ENCODE measurements at places on chromosomes 6 and 20.
A peak's percentile ranks its signal among the peaks of the same experiment; 100 is the strongest.

GRCh38 chr6:54717849-54718455 is 128.6 kb upstream of the FAM83B start:
- DNase-seq = peak; percentile 5

DNA sequence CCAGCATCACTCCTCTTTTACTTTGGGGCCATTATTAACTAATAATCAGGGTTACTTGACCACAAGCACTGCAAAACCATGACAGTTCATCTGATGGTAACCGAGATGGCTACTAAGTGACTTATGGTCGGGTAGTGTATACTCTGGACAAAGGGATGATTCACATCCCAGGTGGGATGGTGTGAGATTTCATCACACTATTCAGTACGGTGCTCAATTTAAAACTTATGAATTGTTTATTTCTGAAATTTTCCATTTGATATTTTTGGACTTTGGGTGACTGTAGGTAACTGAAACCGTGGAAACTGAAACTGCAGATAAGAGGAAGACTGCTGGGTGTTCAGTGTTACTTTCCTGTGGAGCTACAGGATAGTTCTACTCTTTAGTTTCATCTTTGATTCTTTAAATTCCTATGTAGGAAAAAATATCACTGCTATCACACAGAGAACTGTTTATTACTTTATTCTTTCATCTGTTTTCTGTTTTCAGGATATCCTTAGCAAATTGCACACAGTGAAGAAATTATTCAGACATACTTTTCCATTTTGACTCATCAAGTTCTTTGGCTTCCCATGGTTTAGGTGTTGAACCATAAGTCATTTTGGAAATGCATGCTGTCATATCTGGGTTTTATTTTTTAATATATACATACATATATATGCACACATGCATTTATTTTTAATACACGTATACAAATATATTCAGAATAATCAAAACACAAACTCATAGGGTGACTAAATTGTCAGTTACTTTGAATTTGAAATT is 59.1 kb upstream of the C20orf144 start:
- no peak for DNase-seq

DNA sequence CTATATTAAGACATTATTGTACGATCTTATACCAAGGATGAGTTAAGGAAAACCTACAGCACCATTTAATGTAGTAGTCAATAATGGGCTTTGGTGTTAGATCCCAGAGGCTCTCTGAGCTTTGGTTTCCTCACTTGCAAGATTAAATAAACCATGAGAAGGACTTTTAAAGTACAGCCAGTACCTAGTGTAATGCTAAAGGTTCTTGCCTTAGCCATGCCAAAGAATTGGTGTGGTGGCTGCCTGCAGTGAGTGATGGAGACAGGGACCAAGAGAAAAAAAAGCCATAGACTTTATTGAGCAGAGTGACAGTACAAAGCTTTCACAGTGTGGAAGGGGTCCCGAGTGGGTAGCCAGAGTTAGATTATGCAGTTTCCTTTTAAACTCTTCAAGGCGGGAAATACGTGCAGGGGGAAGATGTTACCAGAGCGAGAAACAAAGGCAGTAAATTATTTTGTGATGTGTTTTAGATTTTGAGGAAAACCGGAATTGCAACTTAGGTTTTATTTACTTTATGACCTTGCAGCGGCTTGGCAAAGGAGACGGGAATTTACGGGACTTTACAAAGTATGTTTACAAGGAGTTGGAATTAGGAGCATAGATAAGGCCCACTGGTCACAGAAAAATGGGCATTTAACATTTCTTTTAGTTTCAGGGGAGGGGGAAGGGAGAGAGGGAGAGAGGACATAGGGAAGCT is 100.4 kb downstream of the MYO6 start:
- no peak for DNase-seq

DNA sequence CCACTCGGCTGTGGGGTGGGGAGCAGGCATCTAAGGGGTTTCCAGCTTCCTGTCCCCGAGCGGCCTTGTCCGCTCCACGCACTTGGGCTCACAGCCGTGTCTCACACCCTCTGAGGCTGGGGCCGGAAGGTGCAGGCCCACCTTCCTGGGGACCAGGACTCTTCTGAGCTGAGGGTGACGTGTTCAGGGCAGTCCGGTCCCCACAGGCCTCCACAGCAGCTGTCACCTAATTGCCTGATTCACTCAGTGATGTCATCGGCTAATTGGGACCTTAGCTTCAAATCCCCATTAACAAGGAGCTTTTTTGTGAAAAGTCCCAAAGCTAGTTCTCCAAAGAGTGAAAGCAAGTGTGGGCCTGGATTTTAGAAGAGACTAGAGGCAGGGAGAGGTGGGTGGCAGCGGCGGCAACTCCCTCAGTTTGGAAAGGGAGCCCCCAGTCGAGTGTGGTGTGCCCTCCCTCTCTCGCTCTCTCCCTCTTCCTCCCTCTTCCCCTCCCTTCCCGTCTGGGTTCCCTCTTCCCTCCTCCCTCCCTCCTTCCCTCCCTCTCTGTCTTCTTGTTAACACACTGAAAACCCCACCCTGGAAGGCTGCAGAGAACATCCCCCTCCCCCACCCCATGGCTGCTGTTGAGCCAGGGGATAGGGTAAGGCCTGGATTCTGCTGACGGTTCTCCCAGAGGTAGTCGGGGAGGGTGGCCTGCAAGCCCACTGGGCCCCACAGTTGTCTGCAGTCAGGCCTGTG is 39.0 kb downstream of the MYT1 start:
- DNase-seq = no peak

DNA sequence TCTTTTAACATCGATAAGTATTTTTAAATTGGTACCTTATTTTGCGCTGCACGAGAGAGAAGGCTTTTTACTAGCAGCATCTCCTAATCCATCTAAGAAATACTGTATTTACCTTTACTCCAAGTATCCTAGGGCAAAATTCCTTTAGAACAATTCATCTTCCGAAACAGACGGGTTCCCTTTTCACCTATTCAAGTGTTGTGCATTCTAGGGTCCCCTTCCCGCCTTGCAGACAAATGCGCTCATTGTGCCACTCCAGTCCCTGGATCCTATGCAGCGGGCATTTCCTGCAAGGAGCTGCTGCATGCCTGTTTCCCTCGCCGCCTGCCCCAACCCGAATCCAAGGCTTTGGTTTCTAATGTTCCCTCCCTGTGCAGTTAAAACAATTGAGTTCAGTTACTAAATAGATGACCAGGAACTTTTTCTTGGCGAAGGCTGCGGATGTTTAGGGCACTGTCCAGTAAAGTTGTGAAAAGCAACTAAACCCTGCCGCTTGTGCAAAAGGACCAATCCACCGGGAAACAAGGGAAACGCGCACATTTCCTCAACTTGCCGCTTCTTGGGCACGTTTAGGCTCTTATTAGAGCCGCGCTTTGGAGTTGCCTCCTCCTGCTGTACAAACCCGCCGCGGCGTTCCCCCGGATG is 556 bp upstream of the SCAF8 start:
- DNase-seq = no peak

DNA sequence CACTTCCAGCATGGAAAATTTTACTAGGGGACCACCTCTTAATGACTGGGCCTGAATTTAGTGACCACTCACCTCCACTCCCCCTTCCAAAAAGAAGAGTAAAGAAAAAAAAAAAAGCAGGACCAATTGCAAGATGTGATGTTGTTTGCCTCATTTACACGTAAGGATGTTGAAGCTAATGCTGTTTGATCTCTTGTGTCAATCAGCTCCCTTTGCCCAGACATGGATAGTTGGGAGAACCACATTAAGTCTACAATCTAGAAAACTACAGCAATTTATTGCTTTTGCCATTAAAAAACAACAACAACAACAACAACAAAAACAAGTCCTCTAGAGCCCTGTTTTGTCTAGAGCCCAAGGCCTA is 11.0 kb upstream of the DSTN start:
- DNase-seq = no peak

GRCh38 chr20:21509079-21509596 is 4.7 kb downstream of the NKX2-2 start:
- DNase-seq = no peak

GRCh38 chr20:39107741-39108140 is 145.6 kb downstream of the DHX35 start:
- no peak for DNase-seq

DNA sequence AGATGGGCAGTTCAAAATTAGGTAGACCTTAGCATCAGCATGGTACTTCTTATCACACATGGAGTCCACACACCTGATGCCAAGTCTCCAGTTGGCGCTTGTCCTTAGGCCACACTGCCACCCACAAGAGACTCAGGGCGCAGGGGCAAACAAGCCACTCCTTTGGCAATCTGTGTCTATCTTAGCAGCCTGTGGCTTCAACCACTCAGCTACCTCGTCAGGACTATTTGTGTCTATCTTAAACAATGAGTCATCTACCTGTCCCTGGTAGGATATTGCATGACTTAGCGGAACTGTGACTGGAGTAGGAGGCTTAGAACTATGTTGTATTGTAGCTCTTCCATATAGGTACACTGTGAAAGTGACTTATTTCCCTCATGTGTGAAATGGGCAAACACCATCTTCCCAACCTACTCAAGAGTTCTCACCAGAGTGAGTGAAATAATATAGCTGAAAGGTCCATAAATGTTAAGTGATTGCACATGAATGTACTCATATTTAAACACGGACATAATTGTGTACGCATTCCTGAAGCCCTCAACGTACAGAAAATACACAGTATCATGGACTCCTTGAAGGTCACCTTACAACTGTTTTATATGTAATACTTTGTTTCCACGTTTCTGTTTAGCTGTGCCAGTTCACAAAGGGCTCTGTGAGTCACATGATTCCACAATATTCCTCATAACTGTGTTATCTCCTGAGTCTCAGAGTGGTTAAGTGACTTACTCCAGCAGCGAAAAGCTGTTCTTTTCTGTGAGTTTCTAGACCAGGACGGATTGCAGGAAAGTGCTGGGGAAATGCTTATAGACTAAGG is 1.6 kb downstream of the TRIM27 start:
- no peak for DNase-seq

- no peak for DNase-seq
These were observed 235.1 kb downstream of the ZFAND3 start for GRCh38 chr6:38054527-38055202.

DNA sequence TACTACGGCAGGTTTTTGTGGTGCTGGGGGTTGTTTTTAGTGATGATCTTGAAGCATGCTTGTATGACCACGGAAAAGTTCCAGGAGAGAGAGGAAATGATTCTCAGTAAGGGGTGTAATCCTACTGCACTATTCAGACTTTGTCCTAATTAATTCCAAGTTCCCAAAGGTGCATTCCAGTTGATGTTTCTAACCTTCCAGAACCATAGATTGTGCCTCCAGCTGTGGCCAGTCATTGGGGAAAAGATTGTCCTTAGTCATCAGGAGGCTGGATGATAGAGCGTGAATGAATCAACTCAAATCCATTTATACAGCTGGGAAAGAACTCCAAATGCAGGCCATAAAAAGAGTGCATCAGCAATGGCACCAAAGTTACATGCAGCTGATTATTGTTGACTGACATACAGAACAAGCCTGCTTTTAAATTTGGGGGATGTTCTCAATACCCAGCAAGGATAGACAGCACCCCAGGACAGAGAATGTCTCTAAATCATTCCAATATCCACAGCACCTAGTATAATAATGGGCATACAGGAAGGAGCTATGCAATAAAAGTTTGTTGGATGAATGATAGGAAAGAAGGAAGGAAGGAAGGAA is 27.8 kb upstream of the PKHD1 start:
- no peak for DNase-seq
